Naive thymus-derived CD8-positive, alpha-beta T cell (primary cell): ENCODE measurements at places on chromosomes 11 and 22. TPM values are rescaled to one million over a fixed set of nuclear protein-coding genes. Genes with fewer than 3 reads are reported as not detected.

ACTN3 gene
- polyA plus RNA-seq, result 0.08 TPM

PANX2 gene
- not detected for polyA plus RNA-seq

GCAT gene
- polyA plus RNA-seq, result 7.1 TPM

SHISAL1 gene
- not detected for polyA plus RNA-seq

CXCR5 gene
- 0.17 TPM for polyA plus RNA-seq

SNX32 gene
- polyA plus RNA-seq, result 1.5 TPM

LRRC55 gene
- polyA plus RNA-seq, result not detected
